HT-29 (cell line): ENCODE measurements at places on chromosomes 4 and X.
A peak's percentile ranks its signal among the peaks of the same experiment; 100 is the strongest.

GRCh38 chr4:38692421-38692820 lies 28.4 kb downstream of the KLF3 start:
- no peak for DNase-seq

GRCh38 chr4:26723216-26723615 lies 137.4 kb upstream of the STIM2 start:
- no peak for DNase-seq

DNA sequence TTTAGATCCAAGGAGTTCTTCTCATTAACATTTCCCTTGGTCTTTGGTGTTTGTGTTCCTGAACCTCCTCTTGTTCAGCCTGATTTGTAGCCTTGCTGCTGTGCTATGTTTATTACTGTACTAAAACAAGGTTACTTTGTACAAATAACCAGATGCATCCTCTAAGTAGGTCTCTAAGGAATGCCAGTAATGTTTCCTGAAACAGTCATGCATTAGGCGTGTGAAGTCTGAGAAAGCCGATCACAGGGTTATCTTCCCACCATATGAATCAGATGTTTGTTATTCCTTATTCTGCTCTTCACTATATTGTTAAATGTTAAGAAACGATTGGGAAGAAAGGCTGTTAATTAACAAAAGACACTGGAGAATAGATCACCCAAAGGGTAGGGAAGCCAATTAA lies 66.9 kb downstream of the GALNTL6 start:
- DNase-seq, result no peak

DNA sequence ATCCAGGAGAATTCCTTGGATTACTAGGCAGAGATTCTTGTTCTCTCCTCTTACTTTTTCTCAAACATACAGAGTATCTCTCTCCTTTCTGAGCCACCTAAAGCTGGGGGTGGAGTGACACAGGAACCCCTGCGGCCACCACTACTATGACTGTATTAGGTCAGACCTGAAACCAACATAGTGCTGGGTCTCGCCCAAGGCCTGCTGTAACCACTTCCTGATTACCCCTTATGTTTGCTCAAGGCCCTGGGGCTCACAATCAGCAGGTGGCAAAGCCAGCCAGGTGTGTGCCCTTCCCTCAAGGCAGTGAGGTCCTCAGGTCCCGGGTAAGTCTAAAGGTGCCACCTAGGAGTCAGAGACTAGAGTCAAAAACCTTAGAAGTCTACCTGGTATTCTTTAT lies 166.4 kb downstream of the PARM1 start:
- no peak for DNase-seq

DNA sequence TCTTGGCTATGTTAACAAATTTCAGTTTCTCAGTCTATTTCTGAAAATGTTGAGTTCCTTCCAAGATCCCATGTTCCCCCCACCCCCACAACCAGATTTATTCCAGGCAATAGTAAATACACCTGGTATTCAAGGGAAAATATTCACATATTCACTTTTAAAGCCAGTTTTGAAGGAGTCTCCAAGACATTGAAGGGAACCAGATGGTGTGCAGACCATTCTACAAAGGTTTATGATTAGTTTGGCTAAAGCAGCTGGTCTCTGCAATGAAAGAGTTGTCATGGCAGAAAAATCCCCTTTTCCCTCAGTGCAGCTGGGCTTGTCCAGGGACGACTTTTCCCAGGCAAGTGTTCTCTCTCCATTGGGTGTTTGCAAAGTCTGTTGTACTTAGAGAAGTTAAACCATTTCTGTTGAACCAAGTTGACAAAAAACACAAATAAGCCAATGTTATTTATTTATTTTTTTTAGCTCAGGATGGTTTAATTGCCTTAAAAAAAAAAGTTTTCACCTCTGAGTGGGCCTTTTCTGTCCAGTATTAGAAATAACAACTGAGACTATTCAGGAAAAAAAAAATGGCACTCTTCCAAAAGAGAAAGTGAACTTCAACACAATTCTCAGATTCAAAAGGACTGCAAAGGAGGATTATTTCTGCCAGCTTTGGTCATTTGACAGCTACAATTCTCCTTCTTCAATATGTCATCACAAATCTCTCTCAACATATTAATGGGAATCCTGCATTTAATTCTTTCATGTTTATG lies 410.6 kb downstream of the IL1RAPL1 start:
- no peak for DNase-seq

- no peak for DNase-seq
Observed at GRCh38 chr4:41454423-41454822, 83.5 kb upstream of the LIMCH1 start.

GRCh38 chr4:108466936-108467902 lies 153.2 kb upstream of the RPL34 start:
- peak; percentile 9 for DNase-seq

GRCh38 chrX:135432881-135433521 lies 11.3 kb downstream of the SMIM10L2A start:
- no peak for DNase-seq

- no peak for DNase-seq
Observed at GRCh38 chrX:154376774-154377173, 2.3 kb upstream of the EMD start.

GRCh38 chr4:150867148-150867547 lies 147.9 kb downstream of the LRBA start:
- peak; percentile 84 for DNase-seq

- peak; percentile 39 for DNase-seq
Observed at GRCh38 chrX:149504226-149504914, 736 bp downstream of the IDS start.

DNA sequence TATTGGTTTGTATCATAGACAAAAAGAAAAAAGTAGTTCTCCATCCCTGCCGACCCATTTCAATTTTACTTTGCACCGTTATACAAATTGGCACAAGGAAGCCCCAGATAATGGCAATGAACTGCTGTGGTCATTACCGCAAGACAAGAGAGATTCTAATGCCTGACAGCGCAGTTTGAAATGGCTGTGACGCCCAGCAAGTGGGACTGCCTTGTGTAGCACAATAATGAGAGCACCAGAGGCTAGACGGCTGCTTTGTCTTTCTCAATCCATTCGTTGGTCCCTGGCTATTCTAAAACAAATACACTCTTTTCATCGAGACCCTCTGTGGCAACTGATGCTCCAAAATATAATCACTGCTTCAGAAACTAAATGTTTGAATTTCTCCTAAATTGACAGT lies 192.4 kb upstream of the NEIL3 start:
- no peak for DNase-seq

GRCh38 chr4:92099861-92100260 lies 203.9 kb upstream of the GRID2 start:
- no peak for DNase-seq

- DNase-seq, result no peak
Observed at GRCh38 chr4:3249711-3250437, 915 bp downstream of the MSANTD1 start.

DNA sequence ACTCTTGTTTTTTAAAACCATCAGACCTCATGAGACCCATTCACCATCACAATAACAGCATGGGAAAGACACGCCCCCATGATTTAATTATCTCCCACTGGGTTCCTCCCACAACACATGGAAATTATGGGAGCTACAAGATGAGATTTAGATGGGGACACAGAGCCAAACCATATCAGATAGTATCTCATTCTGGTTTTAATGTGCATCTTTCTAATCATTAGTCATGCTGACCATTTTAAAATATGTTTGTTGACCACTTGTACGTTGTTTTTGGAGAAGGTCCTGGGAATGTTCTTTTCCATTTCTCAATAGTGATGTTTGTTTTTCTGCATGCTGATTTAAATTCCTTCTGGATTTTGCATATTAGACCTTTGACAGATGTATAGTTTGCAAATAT lies 119.0 kb downstream of the RTL3 start:
- no peak for DNase-seq

DNA sequence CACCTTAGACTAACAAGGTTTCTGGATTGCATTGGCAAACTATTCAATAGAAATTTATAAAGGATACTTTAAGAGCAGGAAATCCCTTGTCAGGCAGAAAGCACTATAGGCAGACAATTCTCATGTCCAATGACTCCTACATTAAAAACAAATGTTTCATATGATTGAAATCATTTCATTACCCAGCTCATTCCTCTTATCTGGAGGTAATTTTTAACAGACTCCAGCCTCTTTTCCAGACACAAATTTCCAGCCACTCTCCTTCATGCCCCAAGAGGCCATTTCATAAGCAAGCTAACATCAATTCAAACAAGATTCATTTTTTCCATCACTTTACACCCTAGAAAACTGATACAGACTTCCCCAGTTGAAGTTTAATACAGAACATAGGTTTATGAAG lies 495.1 kb upstream of the FRG1 start:
- no peak for DNase-seq
